ENCODE measurements at places on chromosomes 7 and 10.

- no peak for DNase-seq
Measured at GRCh38 chr10:77240041-77240652, 397.5 kb downstream of the KCNMA1 start.

DNA sequence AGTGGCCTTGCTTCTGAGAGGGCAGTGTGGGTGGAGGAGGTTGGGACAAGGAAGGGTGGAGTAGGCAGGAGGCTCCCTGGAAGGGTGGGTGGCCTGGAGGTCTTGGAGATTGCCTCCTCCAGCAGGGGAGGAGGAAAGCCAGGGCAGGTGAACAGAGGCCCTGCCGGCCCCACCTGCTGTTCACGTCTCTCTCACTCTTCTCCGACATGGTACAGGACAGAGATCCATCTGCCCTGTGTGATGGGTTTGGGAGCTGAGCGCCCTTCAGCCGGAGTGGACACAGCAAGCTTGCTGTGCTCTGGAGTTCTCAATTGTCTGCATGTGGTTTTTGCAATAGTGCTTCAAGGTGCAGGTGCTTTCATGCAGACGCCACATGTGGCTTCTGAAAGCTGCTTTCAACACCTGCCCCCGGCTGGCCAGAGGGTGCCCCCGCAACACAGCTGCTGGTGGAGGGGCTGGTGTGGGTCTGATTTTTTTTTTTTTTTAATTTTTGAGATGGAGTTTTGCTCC, 82.8 kb upstream of the GNA12 start:
- DNase-seq = no peak

DNA sequence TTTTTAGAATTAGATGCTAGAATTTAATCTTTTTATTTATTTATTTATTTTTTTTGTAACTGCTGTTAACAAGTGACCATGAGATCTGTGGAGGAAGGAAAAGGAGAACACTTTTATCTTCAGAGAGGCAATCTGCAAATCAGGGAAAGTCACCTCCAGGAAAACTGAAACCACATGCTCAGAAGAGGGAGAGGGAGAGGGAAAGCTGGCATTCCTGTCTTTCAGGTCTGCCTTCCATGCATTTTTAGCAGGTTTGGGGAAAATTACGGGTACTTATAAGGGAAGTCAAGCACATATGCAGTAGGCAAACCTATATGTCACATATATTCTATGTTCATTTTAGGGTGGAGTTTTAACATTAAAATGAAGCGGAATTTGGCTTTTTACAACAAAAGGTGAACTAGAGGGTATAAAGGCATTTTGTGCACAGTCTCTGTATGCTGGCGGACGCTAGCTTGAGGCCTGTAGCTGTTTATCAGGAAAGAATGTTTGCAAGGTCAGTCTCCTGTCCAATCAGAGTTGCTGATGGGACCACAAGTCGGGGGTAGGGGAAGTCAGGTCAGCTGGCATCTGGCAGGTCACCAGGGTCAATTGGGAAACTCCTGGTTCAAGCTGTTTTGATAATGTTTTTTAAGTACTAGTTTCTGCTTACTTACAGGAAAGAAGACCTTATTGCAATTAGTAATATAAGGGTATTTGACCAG, 333.5 kb downstream of the GPR158 start:
- no peak for DNase-seq

- no peak for DNase-seq
Measured at GRCh38 chr7:156604311-156604710, 36.3 kb upstream of the RNF32 start.
